ENCODE measurements at places on chromosomes 13 and 19. TPM values are rescaled to one million over a fixed set of nuclear protein-coding genes. Genes with fewer than 3 reads are reported as not detected.

GRCh38 chr19:18539372-18539771 lies 4.0 kb downstream of the FKBP8 start:
- no peak for DNase-seq

The KLC3 gene
- 2.4 TPM for total RNA-seq

The ZNF471 gene
- total RNA-seq: 1.5 TPM

The LATS2 gene
- 9.9 TPM for total RNA-seq

The NEK3 gene
- total RNA-seq: 2.2 TPM

DNA sequence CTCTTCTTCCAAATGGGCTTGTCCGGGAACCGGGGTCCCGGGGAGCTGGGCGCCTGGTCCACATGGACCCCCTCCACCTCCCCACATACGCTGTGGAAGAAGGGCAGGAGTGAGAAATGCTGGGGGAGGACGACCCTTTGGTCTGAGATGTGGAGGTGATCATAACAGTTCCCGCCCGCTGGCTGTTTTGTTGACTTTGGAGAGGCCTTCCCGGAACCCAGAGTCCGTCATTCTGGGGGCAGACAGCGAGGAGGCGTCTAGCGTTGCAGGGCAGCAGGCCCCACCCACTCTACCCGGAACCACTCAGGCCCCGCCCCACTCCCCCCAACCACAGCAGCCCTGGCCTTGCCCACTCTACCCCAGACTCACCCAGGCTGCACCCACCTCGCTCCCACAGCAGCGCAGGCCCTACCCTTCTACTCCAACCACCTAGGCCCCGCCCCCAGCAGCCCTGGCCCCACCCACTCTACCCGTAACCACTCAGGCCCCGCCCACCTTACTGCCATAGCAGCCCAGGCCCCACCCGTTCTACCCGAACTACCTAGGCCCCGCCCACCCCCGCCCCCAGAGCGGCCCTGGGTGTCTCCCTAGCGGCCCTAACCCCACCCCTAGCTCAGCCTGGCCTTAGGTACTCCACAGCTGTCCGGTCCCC lies 7.1 kb downstream of the GPR108 start:
- DNase-seq: no peak

GRCh38 chr13:79860791-79861190 lies 379.8 kb downstream of the NDFIP2 start:
- DNase-seq: no peak

- no peak for DNase-seq
Observed at GRCh38 chr13:77740097-77740735, 42.7 kb downstream of the SLAIN1 start.

The OR7A5 gene
- not detected for total RNA-seq

DNA sequence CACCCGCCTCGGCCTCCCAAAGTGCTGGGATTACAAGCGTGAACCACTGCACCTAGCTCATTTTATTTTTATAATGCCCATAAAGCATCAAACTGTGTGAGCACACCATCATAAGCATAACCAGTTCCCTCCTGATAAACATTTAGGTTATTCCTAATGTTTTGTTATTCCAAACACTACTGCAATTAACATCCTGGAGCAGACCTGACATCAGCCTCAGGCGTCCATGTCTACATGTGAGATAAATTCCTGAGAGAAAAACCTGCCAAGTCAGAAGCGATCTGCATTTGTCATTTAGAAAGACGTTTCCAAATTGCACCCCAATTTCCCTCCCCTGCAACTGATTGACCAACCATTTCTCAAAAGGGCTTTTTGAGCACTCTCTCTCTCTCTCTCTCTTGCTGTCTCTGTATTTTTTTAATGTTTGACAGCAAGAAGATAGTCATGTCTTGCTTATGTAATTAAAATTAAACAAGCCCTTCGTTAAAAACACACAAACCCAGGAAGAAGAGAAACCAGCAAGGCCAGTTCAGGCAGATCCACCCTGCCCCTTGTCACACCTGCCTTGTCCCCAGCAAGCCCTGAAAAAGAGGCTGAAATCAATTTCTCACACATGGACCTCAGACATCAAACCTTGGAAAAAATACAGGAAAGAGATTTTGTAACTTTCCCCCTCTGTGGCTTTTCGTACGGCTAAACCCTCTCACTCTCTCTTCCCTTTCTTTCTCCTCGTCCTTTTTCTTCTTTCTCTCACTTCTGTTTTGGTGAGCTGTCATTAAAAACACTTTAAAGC lies 9.9 kb downstream of the LYPD3 start:
- DNase-seq: peak; percentile 39

The ZNF729 gene
- total RNA-seq: not detected

The TGFBR3L gene
- 1.1 TPM for total RNA-seq

DNA sequence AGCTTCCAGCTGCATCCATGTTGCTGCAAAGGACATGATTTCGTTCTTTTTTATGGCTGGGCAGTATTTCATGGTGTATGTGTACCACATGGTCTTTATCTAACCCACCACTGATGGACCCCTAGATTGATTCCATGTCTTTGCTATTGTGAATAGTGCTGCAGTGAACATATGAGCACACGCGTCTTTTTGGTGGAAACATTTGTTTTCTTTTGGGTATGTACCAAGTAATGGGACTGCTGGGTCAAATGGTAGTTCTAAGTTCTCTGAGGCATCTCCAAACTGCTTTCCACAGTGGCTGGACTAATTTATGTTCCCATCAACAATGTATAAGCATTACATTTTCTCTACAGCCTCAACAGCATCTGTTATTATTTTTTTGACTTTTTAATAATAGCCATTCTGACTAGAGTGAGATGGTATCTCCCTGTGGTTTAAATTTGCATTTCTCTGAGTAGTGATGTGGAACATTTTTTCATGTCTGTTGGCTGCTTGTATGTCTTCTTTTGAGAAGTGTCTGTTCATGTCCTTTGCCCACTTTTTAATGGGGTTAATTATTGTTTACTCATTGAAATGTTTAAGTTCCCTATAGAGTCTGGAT lies 6.8 kb upstream of the UBE2L5 start:
- DNase-seq: no peak

DNA sequence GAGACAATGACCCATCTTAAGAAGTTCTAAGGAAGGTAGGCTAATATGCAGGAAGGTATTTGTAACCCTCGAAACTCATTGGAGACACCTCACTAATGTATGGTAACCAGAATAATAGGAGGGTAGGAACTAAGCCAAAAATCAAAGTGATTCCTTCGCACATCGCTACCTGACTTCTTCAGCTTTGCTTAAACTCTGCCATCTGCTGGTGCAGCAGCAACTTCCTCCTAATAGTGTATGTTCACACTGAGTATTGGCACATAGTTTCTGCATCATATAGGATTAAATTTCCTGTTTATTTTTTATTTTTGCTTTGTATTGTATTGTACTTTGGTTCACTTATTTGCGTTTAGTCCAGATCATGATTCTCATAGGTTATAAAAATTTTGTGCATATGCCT lies 676.2 kb downstream of the GPC5 start:
- no peak for DNase-seq

The CXCL17 gene
- total RNA-seq: not detected

GRCh38 chr19:5132206-5132560 lies 163.3 kb downstream of the KDM4B start:
- DNase-seq: no peak

The PEAK3 gene
- total RNA-seq: not detected

GRCh38 chr19:30690525-30690924 lies 318.3 kb downstream of the ZNF536 start:
- no peak for DNase-seq

The AMH gene
- 1.5 TPM for total RNA-seq

The ZNF433 gene
- total RNA-seq: 7.4 TPM

- no peak for DNase-seq
Observed at GRCh38 chr13:108786456-108787200, 157.2 kb downstream of the MYO16 start.

DNA sequence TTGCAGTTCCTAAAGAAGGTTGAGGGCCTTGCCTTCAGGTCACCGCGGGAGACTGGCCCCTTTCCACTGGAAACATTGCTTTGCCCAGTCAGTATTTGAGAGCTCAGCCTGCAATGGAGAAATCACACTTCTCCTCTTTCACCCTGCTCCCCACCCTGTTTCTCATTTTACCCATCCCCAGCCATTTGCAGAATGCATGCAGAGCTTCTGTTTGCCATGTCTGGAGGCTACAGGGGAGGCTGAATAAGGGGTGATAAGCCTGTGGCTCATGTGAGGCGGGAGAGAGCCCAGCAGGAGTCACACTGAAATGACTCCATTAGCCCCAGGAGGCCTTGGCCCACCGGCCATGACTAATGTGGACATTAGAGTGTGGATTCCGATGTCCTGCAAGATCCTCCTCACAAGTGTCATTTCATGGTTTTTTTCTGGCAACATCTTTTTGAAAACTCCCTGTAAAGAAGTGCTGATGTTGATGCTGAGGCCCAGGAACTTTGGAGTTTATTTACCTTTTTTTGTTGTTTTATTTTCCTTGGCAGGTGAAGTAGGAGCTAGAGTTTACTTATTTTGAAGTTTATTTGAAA lies 6.3 kb downstream of the SPINT2 start:
- peak; percentile 83 for DNase-seq

DNA sequence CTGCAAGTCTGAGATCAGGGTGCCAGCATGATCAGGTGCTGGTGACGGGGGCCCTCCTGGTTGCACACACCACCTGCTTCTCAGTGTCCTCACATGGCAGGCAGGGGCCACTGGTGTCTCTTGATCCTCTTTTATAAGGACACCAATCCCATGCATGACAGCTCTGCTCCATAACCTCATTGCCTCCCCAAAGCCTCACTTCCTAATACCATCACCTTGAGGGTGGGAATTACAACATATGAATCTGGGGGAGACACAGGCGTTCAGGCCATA lies 15.0 kb upstream of the MIER2 start:
- no peak for DNase-seq

DNA sequence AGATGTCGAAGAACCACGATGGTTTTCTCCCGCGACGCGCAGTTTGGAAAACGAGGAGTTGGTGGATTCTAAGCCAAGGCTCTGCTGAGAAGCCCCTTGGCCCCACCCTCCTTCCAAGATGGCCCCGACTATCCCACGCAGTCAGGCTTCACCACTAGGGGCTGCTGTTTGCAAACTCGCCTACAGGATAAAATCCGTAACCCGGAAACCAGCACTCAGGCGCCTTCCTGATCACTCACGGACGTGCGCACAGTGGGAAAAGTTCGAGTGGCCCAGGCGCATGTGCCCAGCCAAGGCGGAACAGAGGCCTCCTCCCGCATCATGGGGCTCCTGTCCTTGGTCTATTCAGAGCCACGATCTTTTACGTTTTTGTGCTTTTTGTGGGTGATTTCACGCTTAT lies 19.2 kb upstream of the UQCR11 start:
- peak; percentile 14 for DNase-seq
